ENCODE measurements at places on chromosomes 4 and X. TPM values are rescaled to one million over a fixed set of nuclear protein-coding genes. Genes with fewer than 3 reads are reported as not detected.

DNA sequence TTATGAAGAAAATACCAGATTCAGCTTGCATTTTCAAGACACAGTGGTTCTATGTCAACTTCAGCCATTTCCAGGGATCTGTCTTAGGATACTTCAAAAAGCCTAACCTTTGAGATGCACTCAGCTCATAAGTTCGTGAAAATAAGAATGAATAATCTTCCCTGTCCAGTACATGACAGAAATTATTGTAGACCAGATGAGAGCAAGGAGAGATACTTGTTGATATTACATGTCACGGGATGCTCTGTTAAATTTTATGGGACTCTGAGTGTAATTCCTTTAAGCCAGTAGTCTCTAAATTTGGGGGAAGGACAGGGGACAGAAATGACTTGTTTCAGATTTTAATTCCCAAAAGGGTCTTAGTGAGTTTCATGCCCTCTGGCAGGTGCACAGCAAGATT, 8.8 kb downstream of the TBL1X start:
- H3K27ac ChIP-seq: no peak overlapping the region
- no peak for DNase-seq
- no peaks in the 10 kb centered on the region for H3K27me3 ChIP-seq
- H3K36me3 ChIP-seq: no peaks in the 10 kb centered on the region
- H3K4me3 ChIP-seq: no peak overlapping the region
- no peaks in the 10 kb centered on the region for H3K4me1 ChIP-seq

- no peaks in the 10 kb centered on the region for H3K27me3 ChIP-seq
- no peak for DNase-seq
- no peak overlapping the region for H3K27ac ChIP-seq
- H3K4me1 ChIP-seq: peaks cover 7% of the 10 kb centered on the region
- no peaks in the 10 kb centered on the region for H3K36me3 ChIP-seq
Measured at GRCh38 chr4:53987761-53988171, 76.6 kb downstream of the CHIC2 start.

- H3K4me1 ChIP-seq: peaks cover 8% of the 10 kb centered on the region
- H3K4me3 ChIP-seq: no peak overlapping the region
- H3K36me3 ChIP-seq: no peaks in the 10 kb centered on the region
- H3K27me3 ChIP-seq: no peaks in the 10 kb centered on the region
Measured at GRCh38 chr4:77430847-77431246, 174.8 kb upstream of the CXCL13 start.

DNA sequence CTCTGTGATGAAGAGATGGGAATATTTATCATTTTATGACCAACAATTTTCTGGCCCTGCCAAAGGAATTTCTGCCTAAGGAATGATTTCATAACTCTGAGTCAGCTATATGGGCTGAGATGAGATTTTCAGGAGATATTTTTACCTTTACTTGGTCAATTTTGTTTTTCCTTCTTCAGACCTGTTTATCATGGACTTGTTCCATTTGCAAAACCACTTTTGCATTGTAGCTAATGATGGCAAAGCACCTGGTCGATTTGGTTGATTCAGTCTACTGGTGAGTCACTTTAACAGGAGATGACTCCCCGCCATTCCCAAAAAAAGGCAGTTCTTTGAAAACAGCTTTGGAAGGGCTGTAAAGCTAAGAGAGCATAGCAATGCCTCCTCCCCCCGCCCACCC, 53.3 kb downstream of the TEX13A start:
- H3K4me3 ChIP-seq: no peak overlapping the region
- no peaks in the 10 kb centered on the region for H3K27me3 ChIP-seq
- no peaks in the 10 kb centered on the region for H3K36me3 ChIP-seq
- no peak for DNase-seq
- no peaks in the 10 kb centered on the region for H3K4me1 ChIP-seq
- H3K27ac ChIP-seq: no peak overlapping the region

DNA sequence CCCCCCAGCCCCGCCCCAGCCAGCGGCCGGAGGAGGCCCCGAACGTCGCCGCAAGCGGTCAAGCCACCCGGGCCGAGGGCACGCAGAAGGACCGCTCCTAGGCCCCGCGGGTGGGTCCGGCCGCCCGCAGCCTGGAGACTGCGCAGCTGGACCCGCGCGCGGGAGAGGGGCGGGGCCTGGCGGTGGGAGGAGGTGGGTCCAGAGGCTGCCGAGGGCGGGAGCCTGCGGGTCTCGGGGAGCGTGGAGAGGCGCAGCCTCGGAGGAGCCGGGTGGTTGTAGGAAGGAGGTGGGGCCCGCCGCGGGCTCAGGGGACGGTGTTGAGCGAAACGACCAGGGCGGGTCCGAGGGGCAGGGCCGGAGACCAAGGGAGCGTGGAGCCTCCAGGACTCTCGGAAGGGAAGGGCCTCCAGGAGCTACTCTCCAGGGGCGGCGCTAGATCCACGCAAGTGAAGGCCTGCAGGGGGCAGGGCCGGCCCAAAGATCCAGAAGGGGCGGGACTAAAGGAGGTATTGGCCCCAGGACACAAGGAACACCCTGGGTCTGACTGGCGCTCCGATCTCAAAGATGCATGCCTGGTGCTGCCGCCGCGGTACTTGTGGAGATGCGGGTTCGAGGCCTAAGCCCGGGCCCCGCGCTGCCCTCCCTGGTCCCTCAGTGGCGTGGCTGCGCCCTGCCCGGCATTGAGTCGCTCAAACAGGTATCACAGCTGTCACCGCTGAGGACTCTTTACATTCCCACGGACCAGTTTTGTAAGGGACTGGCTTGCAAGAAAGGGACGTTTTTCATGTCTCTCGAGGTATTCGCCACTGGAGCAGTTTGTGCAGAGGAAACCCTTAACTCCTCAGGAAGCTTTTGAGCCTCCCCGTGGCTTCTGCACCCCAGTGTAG, 5.9 kb downstream of the TIMM17B start:
- H3K36me3 ChIP-seq: no peaks in the 10 kb centered on the region
- peaks cover 3% of the 10 kb centered on the region for H3K4me1 ChIP-seq
- peak overlapping the region; percentile 41 for H3K27ac ChIP-seq
- DNase-seq: peak; percentile 90

GRCh38 chrX:71366674-71367256, 608 bp downstream of the TAF1 start:
- no peak for DNase-seq
- H3K36me3 ChIP-seq: no peaks in the 10 kb centered on the region
- H3K4me3 ChIP-seq: peak overlapping the region; percentile 68
- no peaks in the 10 kb centered on the region for H3K27me3 ChIP-seq

- no peak overlapping the region for H3K4me3 ChIP-seq
- DNase-seq: no peak
- H3K36me3 ChIP-seq: no peaks in the 10 kb centered on the region
- peaks cover 8% of the 10 kb centered on the region for H3K4me1 ChIP-seq
Measured at GRCh38 chr4:89242216-89242615, 65.4 kb downstream of the GPRIN3 start.

- no peaks in the 10 kb centered on the region for H3K27me3 ChIP-seq
- no peaks in the 10 kb centered on the region for H3K4me1 ChIP-seq
- no peaks in the 10 kb centered on the region for H3K36me3 ChIP-seq
- no peak for DNase-seq
- no peak overlapping the region for H3K27ac ChIP-seq
Measured at GRCh38 chr4:175412161-175412560, 399.9 kb downstream of the GPM6A start.

DNA sequence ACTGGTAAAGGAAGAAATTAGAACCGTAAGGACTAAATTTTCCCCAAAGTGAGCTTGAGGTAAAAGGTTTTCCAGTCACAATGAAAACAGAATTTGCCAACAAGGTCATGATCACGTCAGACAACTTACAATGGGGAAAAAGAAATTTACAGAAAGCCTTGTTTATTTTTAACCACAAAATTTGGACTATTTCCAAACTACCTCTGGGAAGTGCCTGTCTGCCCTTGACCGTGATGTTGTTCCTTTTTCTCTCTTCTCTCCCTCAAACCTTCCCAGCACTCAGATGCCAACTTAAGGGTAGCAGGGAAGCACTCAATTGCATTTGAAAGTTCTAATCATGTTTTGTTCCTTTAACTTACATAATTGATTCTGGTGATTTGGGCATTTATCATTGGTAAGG, 32.5 kb downstream of the MEPE start:
- no peak for DNase-seq
- H3K27me3 ChIP-seq: no peaks in the 10 kb centered on the region
- no peak overlapping the region for H3K4me3 ChIP-seq
- H3K27ac ChIP-seq: no peak overlapping the region
- H3K36me3 ChIP-seq: no peaks in the 10 kb centered on the region
- H3K4me1 ChIP-seq: no peaks in the 10 kb centered on the region

DNA sequence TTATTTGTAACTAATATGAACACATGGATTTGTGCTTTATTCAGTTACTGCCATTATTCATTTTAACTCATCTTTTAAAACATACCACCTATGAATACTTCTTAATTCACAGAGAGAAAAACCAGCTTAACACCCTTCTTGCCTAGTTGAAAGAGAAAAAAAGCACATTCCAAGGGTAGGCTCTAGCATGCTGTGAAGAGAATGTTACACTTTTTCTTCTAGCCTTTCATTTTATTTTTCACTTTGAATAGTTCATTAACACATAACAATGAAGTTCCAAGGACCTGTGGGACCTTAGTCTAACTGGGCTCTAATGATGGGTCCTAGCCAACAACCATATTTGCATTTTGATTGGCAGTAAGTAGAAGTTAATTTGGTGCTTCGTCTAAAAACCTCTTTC, 279.9 kb upstream of the MAGEB2 start:
- no peak overlapping the region for H3K27ac ChIP-seq
- no peak for DNase-seq
- no peaks in the 10 kb centered on the region for H3K36me3 ChIP-seq
- H3K4me3 ChIP-seq: no peak overlapping the region

- H3K27me3 ChIP-seq: no peaks in the 10 kb centered on the region
- H3K4me3 ChIP-seq: no peak overlapping the region
- no peak overlapping the region for H3K27ac ChIP-seq
- no peaks in the 10 kb centered on the region for H3K36me3 ChIP-seq
- DNase-seq: no peak
Measured at GRCh38 chr4:101104312-101105052, 242.8 kb downstream of the PPP3CA start.

GRCh38 chrX:44742480-44743155, 101.2 kb upstream of the DUSP21 start:
- H3K27me3 ChIP-seq: no peaks in the 10 kb centered on the region
- H3K36me3 ChIP-seq: no peaks in the 10 kb centered on the region
- H3K27ac ChIP-seq: no peak overlapping the region
- no peak overlapping the region for H3K4me3 ChIP-seq
- no peak for DNase-seq

GRCh38 chr4:96073461-96073860, 233.6 kb downstream of the PDHA2 start:
- no peaks in the 10 kb centered on the region for H3K27me3 ChIP-seq
- no peak overlapping the region for H3K27ac ChIP-seq
- no peak overlapping the region for H3K4me3 ChIP-seq
- no peaks in the 10 kb centered on the region for H3K36me3 ChIP-seq

- no peaks in the 10 kb centered on the region for H3K27me3 ChIP-seq
- H3K27ac ChIP-seq: no peak overlapping the region
- no peak overlapping the region for H3K4me3 ChIP-seq
- no peak for DNase-seq
- peaks cover 21% of the 10 kb centered on the region for H3K4me1 ChIP-seq
Measured at GRCh38 chr4:57094832-57095223, 15.4 kb downstream of the IGFBP7 start.

GRCh38 chrX:9569876-9570301, 105.0 kb downstream of the TBL1X start:
- H3K27ac ChIP-seq: no peak overlapping the region
- no peak for DNase-seq
- H3K4me1 ChIP-seq: peaks cover 6% of the 10 kb centered on the region
- no peak overlapping the region for H3K4me3 ChIP-seq
- no peaks in the 10 kb centered on the region for H3K36me3 ChIP-seq

- no peaks in the 10 kb centered on the region for H3K27me3 ChIP-seq
- no peak overlapping the region for H3K27ac ChIP-seq
- peaks cover 2% of the 10 kb centered on the region for H3K4me1 ChIP-seq
- H3K4me3 ChIP-seq: no peak overlapping the region
- H3K36me3 ChIP-seq: no peaks in the 10 kb centered on the region
- DNase-seq: no peak
Measured at GRCh38 chr4:128284317-128284716, 3.3 kb downstream of the PGRMC2 start.

- no peaks in the 10 kb centered on the region for H3K4me1 ChIP-seq
- no peak overlapping the region for H3K27ac ChIP-seq
- no peak overlapping the region for H3K4me3 ChIP-seq
- no peaks in the 10 kb centered on the region for H3K27me3 ChIP-seq
- no peaks in the 10 kb centered on the region for H3K36me3 ChIP-seq
Measured at GRCh38 chrX:41863343-41864203, 59.8 kb downstream of the CASK start.

DNA sequence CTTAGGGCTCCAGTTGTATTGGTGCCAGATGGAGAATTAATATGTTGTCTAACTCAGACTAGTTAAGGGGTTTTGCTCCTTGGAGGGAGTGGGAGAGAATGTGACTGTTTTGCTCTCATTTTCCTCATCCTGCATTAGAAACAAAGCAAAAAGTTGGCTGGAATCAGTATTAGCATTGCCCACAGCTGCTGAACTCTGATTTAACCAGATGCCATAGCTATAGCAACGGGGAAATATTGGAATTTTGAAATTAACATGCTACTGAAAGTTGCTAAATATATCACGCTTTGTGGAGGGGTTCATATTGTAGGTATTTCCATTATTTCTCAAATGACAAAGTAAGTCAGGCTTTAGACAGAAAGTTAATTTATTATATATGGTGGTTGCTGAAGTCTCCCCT, 66.7 kb upstream of the EOLA2 start:
- H3K4me3 ChIP-seq: no peak overlapping the region
- H3K27me3 ChIP-seq: no peaks in the 10 kb centered on the region
- H3K27ac ChIP-seq: no peak overlapping the region

DNA sequence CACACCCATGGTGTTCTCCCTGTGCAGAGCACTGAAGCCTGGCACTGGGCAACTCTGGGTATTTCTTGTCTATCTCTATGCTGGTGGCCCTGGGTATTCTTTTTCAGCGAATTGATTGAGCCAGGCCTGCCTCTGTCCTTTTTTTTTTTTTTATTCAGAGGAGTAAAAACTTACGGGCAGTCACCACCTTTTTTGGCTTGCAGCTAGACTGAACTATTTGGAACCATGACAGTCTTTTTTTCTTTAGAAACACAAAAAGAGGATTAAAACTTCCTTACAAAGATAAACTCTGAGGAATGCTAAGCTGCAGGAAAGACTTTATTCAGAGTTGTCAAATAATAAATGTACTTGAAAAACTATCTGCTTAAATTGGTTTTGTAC, 119.2 kb upstream of the STIM2 start:
- no peak for DNase-seq
- no peaks in the 10 kb centered on the region for H3K36me3 ChIP-seq
- H3K4me3 ChIP-seq: no peak overlapping the region
- no peaks in the 10 kb centered on the region for H3K27me3 ChIP-seq

GRCh38 chrX:137062915-137063617, 29.3 kb upstream of the GPR101 start:
- DNase-seq: no peak
- no peak overlapping the region for H3K4me3 ChIP-seq
- no peaks in the 10 kb centered on the region for H3K27me3 ChIP-seq
- H3K36me3 ChIP-seq: no peaks in the 10 kb centered on the region
- H3K27ac ChIP-seq: no peak overlapping the region
- H3K4me1 ChIP-seq: no peaks in the 10 kb centered on the region

GRCh38 chrX:17295791-17296190, 79.2 kb upstream of the NHS start:
- H3K27ac ChIP-seq: no peak overlapping the region
- DNase-seq: no peak
- no peaks in the 10 kb centered on the region for H3K4me1 ChIP-seq
- H3K36me3 ChIP-seq: no peaks in the 10 kb centered on the region

The TGIF2LX gene
- not detected for total RNA-seq

The ZMAT1 gene
- total RNA-seq: 13.7 TPM

The CLDN34 gene
- 0.82 TPM for total RNA-seq

The PLP2 gene
- total RNA-seq: 108 TPM

The RAI2 gene
- total RNA-seq: 26.5 TPM

The FGFBP2 gene
- total RNA-seq: 0.20 TPM

The GAGE2A gene
- not detected for total RNA-seq

The RNF175 gene
- total RNA-seq: not detected

The TRAM1L1 gene
- total RNA-seq: 0.83 TPM

The AFF2 gene
- 5.4 TPM for total RNA-seq

The XK gene
- 0.84 TPM for total RNA-seq

The NXF2B gene
- total RNA-seq: not detected
